ENCODE measurements at places on chromosomes 6 and 20.

- DNase-seq = no peak
These were observed 305.5 kb upstream of the SGK1 start for GRCh38 chr6:134623401-134623800.

DNA sequence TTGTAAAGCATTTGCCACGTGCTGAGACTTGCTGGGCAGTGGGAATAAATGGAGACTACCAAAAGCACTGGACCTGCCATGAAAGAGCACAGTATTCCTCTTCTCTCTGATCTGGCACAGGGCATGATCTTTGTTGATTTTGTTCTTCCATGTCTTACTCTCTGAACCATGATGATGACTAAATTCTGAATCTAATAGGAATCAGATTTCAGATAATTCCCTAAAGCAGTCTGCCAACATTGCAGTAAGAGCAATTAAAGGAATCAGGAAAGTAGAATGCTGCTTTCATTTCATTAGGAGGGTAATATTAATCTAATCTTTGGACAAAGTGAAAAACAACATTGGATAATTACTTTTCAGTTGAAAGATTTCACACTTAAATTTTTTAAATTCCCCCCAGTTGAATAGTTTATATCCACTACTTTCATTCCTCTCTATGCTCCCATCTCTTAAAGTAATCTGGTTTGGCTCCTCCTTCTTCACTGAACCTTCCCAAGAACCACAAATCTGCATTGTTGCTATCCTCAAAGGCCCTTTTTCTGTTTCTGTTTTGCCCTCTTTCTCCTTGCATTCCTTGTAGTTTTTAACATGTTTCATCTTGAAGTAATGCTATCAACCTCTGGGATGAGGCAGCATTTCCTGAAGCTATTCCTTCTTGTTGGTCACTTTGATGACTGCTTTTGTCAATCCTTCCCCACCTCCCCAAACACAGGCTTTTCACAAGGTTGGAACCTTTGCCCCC is 243.2 kb upstream of the TENT5A start:
- no peak for DNase-seq

DNA sequence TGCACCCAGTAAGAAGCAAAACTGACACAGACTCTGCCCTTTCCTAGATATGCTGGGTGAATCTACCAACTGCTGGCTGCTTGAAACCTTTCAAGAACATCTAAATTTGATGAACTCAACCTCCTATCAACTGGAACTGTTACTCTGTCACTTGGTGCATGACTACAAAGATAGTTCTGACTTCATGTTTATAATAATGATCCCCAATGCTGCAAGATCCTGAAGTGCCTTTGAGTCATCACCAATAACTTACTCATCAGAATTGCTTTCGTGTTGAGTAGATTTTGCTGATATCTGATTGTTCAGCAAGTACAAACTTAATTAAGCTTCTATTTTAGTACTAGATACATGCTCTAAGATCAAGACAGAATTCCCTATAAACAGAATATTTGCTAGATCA is 100.2 kb upstream of the ARMC2 start:
- no peak for DNase-seq

- DNase-seq = no peak
These were observed 6.2 kb downstream of the NR2E1 start for GRCh38 chr6:108171918-108172516.

- no peak for DNase-seq
These were observed 16.3 kb downstream of the RBM24 start for GRCh38 chr6:17297271-17298080.

GRCh38 chr6:38234934-38235682 is 404.6 kb downstream of the BTBD9 start:
- DNase-seq = no peak

DNA sequence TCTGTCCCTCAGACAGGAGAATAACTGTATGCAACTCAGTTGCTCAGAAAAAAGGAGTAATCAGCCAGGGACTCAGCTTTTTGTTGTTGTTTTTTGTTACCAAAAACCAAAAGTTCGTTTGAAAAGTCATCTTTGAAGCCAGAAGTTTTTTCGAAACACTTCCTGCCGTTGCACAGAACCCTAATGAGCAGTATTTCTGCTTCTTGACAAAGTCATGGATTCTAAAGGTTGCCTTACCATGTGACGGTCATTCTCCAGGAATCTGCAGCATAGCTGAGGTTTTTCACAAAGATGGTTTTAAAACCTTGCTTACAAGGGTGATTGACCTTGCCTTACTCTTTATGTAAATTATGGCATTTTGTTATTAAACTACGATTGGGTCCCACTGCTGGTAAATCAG is 1.9 kb downstream of the RAB32 start:
- no peak for DNase-seq
